ENCODE measurements at places on chromosomes 2 and 18.

DNA sequence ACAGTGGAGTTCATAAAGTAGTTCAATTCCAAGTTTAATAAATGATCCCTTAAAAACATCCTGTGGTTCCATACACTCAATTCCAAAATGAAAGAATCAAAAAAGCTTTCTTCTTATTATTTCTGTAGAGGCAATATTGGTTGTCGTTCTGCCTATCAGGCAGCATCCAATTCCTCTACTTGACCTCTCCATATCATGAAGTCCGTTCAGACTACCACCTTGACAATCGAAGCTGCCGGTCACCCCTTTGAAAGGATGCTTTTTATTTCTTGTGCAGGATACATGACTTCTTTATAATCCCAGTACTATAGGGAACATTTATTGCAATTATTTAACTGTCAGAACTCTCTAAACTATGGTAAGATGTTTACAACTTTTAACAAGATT, 3.3 kb upstream of the KCTD1 start:
- no peak for DNase-seq

- DNase-seq, result no peak
These were observed 44.2 kb downstream of the SP140 start for GRCh38 chr2:230269715-230270114.

DNA sequence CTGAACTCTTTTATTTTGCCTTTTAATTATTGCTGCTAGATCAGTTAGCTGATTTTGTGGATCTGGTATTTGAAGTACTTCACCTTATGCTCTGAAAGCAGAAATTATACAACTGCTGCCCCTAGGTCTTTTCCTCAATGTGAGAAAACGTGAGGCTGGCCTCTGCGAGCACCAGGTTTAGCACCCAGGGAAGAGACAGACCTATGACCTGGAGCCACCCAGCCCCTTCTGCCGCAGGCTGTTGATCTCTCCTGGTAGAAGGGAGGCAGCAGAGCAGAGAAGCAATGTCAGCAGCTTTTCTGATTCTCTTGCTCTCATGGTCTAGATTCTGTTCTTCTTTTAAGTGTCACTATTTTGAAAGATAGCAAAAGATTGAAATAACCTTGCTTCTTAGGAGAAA, 19.9 kb downstream of the TRAPPC12 start:
- DNase-seq, result no peak

DNA sequence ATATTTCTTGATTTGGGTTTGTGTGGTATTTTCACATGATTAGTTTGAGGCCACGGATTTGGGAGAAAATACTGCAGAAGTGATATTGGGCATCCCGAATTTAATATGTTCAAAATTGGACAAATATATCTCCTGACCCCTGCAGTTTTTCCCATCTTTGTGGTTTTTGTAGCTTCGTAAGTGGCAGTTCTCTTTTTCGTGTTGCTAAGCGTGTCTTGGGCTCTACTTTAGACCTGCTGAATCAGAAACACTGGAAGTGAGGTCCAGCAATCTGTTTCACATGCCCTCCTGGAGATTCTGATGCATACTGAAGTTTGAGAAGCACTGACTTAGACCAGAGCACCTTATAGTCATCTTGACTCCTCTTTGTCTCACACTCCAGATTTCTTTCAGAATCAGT, 98.3 kb downstream of the EPB41L5 start:
- DNase-seq, result no peak

- DNase-seq, result no peak
These were observed 69.9 kb upstream of the MCFD2 start for GRCh38 chr2:46985512-46985911.

GRCh38 chr2:235860111-235860510, 308.1 kb downstream of the GBX2 start:
- no peak for DNase-seq

- DNase-seq, result no peak
These were observed 553.8 kb upstream of the FANCL start for GRCh38 chr2:58794916-58795315.

- no peak for DNase-seq
These were observed 192.2 kb downstream of the ZNF385B start for GRCh38 chr2:179669196-179669595.

GRCh38 chr2:25042321-25043240, 705 bp downstream of the EFR3B start:
- DNase-seq, result no peak

DNA sequence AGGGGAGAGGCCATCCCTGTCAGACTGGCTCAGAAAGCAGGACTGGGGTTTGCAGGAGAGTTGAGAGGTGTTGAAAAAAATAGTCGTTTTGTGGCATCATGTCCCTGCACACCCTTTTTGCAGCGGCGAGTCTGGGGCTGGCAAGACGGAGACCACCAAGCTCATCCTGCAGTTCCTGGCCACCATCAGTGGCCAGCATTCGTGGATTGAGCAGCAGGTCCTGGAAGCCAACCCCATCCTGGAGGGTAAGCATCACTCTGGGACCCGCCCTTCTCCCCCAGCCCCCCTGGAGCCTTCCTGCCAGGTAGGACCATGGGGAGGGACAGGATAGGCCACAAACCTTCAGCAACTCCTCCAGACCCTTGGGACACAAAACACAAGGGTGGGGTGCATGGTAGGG, 34.2 kb downstream of the MYO7B start:
- no peak for DNase-seq

- DNase-seq, result no peak
These were observed 37.5 kb upstream of the NEB start for GRCh38 chr2:151771599-151772358.

GRCh38 chr18:24491927-24492834, 31.7 kb downstream of the HRH4 start:
- no peak for DNase-seq

DNA sequence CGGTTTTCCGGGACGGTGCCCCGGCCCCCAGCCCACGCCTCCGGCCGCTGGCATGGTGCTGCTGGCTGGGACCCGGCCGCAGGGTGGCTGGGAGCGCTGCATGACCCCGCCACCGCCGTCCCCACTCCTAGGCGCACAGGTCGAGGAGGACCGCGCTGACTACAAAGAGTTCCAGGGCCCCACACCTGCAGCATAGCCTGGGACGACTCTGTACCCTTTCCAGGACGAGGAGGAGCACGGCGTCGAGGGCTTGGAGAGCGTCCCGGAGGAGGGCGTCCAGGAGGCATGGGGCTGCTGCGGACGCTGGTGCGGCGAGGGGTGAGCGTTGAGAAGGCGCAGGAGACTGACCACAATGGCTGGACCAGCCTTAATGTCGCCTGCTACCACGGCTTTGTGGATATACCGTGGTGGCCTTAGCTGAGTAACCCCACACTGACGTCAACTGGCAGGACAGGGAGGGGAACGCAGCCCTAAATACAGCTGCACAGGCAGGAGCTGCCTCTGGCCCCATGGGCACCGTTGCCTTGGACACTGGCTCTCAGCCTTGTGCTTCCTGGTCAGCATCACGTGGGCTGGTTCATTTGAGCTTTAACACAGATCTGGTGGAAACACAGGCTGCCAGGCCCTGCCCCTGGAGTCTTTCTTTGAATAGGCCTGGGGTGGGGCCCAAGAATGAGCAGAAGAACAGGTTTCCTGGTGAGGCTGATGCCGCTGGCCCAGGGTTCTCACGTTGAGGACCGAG, 40.9 kb upstream of the TRIM43B start:
- no peak for DNase-seq

- no peak for DNase-seq
These were observed 85.4 kb upstream of the HS6ST1 start for GRCh38 chr2:128403814-128404708.

- DNase-seq, result no peak
These were observed 530.3 kb upstream of the MEX3C start for GRCh38 chr18:51727780-51728179.

GRCh38 chr18:13461469-13461868, 242.9 kb downstream of the LDLRAD4 start:
- no peak for DNase-seq

DNA sequence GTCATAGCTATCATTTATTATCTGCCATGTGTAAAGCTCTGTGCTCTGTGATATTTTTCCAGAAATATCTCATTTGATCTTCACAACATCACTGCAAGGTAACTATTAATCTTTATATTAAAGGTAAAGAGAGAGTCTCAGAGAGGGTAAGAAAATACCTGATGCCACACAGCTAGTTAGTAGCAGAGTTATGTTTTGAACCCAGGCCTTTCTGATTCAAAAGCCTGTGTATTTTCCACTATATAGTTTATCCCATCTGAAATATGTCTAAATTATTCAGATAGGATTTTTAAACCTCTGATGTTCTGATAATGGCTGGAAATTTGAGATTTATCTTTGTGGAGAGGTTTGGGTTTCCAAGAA, 10.1 kb downstream of the INPP1 start:
- no peak for DNase-seq

DNA sequence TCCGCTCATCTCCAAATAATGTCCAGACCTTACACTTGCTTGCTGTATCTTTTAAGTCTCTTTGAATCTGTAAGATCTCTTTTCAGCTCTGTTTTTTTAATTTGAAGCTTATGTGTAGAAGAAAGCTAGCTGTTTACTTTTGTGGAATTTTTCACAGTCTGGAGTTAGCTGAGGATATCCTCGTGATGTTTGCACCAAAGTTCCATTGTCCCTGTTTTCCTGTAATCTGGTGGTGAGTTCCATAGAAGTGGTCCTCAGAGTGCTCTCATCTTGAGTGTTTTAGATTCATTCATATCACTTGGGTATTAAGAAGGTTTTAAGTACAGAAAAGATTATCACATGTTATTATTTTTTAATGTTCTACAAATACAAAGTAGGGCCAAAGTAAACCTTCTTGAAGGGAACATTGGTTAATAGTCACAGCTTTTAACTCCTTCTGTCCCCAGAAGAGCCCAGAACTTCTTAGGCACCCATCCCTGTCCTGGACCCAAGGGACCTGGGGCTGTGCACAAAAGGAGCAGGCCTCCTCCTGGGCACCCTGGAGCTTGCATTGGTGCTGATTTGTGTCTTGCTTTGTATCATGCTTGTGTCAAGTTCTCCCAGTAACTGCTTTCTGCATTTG, 15.0 kb downstream of the MLPH start:
- DNase-seq, result no peak

GRCh38 chr2:125455110-125455509, 1200.8 kb upstream of the GYPC start:
- no peak for DNase-seq

GRCh38 chr2:152874955-152875354, 156.5 kb downstream of the ARL6IP6 start:
- no peak for DNase-seq

Measured in NCI-H460 (cell line).